ENCODE measurements at places on chromosomes 13 and 19.

DNA sequence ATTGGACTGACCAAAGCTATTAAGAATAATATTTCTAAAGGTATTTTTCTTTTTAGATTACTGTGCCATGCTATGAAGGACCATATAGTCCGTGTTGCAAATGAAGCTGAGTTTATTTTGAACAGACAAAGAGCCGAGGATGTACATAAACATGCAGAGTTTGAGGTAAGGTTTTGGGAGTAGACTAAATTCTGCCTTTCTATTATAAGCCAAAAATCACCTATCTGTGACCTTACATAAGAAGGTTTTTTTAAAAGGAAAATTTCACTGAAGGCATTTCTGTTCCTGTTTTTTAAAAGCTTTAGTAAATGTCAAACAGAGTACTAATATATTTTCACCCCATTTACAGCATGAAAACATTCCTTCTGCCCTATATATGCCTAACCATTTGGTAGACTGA lies 127.4 kb downstream of the MAB21L1 start:
- DNase-seq, result no peak

DNA sequence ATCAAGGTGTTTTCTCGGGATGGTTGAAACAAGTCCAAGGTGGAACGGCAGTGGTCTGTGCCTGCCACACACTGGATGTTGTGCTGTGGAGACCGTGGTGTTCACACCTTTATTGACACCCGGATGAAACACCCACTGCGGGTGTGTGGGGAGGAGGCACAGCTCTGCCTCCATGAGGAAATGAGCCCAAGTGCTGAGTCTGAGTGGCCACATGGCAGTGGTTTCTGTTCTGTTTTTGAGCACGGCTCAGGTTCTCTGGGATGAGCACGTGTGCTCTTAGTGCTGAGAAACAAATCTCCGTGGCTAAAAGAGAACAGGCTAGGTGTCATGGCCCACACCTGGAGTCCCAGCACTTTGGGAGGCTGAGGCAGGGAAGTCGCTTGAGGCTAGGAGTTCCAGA lies 29.5 kb downstream of the UPF1 start:
- no peak for DNase-seq

GRCh38 chr19:3034406-3034655 lies 5.3 kb upstream of the TLE2 start:
- DNase-seq, result no peak

GRCh38 chr13:106507560-106508274 lies 27.7 kb downstream of the EFNB2 start:
- DNase-seq, result peak; percentile 83

GRCh38 chr19:10473192-10473591 lies 30.0 kb downstream of the KEAP1 start:
- no peak for DNase-seq

Measured in AG04449 (cell line).